Hematopoietic multipotent progenitor cell treated with erythropoietin and hydrocortisone succinate and interleukin-3 and kit ligand, for 4 days (in vitro differentiated cells): ENCODE measurements at places on chromosomes 3 and 15.

GRCh38 chr15:82159922-82160321 is 102.6 kb downstream of the EFL1 start:
- DNase-seq: no peak

DNA sequence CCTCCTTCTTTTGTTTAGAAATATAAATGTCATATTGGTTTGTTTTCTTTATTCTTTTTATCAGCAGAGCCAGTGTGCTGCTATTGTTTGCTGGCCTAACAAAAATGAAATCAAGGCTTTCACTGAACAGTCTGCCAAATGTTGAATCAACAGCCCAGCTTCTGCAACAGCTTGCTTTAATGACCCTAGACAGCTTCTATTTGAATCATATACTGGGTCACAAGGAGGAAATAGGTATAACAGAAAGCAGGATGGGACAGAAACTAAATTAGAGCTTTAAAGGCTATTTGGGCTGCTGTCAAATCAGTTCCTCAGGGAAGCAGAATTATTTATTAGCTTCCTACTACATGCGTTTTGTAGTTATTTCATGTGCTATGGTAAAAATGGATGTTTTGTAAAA is 12.1 kb upstream of the DNAJC13 start:
- DNase-seq: no peak

DNA sequence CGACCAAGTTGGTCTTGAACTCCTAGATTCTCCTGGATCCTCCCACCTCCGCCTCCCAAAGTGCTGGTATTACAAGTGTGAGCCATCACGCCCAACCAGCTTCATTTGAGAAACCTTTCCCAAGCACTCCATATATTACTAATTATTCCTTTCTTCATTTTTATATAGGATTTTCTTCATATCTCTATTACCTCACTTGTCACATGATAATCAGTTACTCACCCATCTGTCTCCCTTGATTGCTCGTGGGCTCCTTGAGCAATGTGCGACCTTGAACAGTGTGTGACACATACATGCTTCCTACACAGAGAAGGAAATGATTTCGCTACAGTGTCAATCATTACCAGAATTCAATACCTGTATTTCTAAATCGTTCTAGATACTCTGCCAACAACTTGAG is 110.7 kb upstream of the C2CD4B start:
- DNase-seq: no peak

- no peak for DNase-seq
Observed at GRCh38 chr15:85064710-85065109, 83.1 kb downstream of the PDE8A start.

DNA sequence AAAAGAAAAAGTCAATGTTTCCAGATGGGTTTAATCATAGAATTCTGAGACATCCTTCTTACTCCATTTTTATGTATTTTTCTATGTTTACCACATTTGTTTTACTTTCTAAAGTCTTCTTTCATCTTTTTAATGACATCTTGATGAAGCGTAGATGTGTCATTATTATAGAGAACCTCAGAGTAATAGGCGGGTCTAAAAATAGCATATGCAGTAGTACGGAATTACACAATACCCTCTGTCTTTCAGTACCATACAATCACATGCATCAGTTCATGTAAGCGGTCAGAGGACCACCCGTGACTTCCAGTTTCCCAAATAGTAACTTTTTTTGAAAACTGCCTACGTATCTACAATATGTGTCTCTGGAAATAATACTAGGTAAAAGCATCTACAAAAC is 224.0 kb downstream of the PLOD2 start:
- no peak for DNase-seq
